Heart left ventricle (tissue), 16 donors: ENCODE measurements at places on chromosomes 11 and 22. TPM values are rescaled to one million over a fixed set of nuclear protein-coding genes. Genes with fewer than 3 reads are reported as not detected.

DNA sequence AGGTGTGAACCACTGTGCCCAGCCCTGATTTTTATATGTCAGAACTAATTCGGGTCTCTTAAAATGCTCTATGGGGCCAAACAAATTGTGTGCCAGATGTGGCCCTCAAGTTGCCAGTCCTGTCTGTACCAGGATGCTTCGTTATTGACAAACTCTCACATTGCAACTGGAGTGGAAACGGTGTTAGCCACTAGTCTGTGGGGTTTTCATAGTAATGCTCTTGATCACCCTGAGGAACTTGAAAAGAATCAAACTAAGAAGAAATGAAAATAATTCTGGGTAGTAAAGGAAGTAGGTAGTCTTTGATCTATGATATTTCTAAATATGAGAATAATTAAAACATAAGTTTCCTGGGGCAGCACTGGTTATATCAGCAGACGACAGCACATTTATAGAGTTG is 67.3 kb upstream of the ADSL start:
- DNase-seq, result no peak

The GLB1L2 gene
- not detected for total RNA-seq

DNA sequence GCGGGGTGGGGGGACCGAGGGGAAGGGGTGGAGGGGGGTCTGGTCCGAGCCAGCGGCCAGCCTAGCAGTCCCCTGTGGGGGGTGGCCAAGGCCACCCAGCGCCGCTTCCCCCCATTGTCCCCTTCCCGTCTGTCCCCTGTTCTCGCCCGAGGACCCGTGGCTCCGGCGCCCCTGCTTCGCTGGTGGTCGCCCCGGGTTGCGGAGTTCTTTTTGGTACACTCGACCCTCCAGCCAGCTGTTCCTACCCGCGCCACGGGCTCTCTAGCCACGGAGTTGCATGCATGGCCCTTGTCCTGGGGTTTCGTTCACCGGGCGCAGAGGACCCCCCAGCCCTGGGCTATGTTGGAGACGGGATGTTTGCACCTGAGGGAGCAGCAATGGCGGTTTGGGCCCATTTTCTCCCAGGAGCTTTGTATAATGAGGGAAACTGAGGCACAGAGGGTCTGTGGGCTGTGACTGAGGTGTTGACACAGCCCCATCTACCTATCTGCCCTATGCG is 489 bp downstream of the RNF214 start:
- no peak for DNase-seq

The CLDN5 gene
- total RNA-seq, result 19.5 TPM

GRCh38 chr11:110199184-110199981 is 97.0 kb downstream of the RDX start:
- no peak for DNase-seq
